ENCODE measurements at places on chromosomes 7 and 10.

DNA sequence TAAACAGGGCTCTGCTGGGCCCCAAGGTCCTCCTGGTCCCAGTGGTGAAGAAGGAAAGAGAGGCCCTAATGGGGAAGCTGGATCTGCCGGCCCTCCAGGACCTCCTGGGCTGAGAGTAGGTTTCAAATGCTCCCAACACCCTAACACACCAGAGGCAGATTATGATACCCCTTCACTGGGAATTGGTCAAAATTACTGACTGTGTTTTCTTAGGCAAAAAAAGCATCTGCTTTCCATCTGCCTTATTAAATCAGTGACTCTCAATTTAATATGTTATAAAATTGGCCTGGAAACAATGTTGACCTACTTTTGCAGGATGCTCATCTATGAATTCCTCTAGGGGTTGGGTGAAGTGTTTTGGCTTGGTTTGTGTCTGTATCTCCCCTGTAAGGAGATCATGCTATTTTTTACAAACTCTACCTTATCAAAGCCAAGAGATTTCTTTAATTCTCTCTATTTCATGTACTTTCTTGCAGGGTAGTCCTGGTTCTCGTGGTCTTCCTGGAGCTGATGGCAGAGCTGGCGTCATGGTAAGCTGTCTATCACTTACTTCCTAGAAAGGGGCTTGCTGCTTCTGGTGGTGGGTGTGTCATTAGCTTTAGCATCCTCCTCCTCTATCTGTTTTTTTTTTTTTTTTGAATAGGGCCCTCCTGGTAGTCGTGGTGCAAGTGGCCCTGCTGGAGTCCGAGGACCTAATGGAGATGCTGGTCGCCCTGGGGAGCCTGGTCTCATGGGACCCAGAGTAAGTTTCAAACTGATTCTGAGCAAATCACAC, 15.9 kb downstream of the COL1A2 start:
- no peak for DNase-seq

DNA sequence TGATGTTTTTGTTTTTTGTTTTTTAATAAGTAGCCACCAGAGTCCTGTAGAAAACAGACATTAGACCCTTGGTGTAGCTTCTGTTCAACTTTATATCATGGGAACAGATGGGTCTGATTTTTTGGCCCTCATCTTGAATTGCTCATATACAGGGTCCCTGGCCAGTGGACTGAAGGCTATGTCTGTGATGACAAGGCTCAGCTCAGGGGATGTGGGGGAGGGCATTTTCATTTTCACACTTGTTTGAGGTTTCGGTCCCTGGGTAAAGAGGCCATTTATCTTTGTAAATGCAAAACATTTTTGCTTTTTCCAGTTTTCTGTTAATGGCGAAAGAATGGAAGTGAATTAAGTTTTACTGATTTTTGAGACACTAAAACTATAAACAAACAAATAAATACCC, 257.6 kb upstream of the PHYHIPL start:
- DNase-seq, result no peak

GRCh38 chr10:75145590-75145989, 34.1 kb downstream of the SAMD8 start:
- no peak for DNase-seq

DNA sequence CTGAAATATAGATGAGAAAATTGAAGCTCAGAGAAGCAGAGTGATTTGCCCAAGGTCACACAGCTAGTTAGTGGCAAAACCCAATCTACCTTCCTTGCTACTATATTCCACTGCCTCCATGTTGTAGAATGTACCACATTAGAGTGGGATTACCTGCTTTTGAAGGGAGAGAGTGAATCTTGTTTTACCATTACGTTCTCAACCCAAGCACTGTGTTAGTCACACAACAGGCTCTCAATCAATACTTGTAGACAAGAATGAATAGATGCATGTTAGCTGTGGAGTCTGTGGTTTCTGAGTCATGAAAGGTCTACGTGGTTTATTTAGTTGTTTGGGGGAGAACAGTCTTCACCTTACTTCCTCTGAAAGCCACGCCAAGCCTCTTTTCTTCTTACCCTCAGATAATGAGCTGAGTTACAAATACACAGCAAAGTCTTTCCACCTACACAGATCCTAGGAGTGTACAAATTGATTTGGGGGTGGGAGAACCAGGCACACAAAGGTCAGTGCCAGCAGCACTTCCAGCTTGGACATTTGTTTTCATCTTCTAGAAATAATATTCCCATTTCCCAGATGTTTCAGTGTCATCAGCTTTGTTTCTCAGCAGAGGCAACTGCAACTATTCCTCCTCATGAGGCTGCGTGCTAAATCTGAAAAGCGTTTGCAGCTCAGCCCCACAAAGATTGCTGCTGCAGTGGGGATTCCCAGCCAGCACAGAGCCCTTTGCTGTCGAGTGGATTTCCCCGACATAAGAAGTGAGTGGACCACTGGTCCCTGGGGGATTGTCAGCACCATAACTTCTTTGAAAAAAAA, 71.5 kb upstream of the ADO start:
- DNase-seq, result peak; percentile 69
